ENCODE measurements at places on chromosomes 5 and 9. TPM values are rescaled to one million over a fixed set of nuclear protein-coding genes. Genes with fewer than 3 reads are reported as not detected.

DNA sequence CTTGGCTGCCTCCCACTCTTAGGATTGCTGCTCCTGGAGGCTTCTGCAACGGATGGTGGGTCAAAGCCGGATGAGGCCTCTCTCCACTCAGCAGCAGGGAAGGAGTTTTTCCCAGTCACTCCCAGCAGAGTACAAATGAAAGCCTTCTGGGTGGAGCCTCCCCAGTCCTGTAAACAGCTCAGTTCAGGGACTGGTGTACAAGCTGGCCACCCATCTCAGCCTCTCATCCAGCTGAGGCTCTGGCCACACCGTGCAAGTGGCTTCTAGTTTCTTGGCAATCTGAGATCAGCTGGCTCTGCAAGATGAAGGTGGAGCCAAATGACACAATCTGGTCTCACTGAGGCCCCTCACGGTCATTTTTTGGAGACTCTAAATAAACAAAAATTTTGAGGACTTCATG lies 10.0 kb downstream of the GPX3 start:
- peak; percentile 81 for DNase-seq

DNA sequence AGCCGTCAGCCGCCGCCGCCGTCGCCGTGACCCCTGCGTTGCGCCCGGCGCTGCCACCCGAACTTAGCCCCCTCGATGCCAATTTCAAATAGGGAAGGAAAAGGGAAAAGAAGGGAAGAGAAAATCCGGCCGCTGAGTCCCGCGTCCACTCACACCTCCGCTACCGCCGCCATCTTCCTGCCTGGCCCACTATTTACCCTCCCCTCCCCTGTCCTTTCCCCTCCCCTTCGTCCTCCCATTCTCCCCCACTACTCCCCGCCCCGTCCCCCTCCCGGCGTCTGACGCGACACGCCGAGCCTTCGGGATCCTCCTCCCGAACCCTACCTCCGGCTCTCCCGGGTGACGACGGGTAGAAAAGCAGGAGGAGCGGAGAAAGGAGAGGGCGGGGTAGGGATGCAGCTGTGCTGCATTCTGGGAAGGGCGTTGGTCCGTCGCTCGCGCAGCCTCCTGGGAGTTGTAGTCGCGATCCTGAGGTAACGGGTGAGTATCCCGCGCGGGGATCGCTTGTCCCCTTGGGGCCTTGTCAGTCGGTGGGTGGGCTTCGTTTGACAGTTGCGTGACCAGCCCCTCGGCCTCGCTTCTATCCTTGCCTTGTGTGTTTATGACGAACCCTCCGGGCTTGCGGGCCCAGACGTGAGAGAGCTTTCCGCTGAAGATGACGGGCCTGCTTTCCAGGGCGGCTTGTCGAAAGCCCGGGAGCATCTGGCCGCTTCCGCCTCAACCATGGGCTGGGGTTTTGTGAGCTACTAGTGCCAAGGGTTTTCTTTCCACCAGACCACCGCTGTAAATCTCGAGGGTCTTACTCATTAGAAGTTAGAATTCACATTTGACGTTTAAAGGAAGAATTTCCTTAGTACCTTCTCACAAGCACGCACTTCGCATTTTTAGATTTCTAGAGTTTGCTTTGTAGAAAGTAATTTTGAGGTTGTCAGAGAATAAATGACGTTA lies at the start of the genes CERT1 and POLK:
Gene CERT1 (minus strand): TSS at position 195 of the 948 bp plus-strand sequence. CDS start 422 bp downstream, outside the sequence.
Gene POLK (plus strand): TSS at position 457 of the 948 bp plus-strand sequence.
- peak; percentile 99 for DNase-seq

The STKLD1 gene
- 0.27 TPM for total RNA-seq

GRCh38 chr5:106154280-106154716 lies 1516.4 kb downstream of the EFNA5 start:
- peak; percentile 60 for DNase-seq

The FOXD4L4 gene
- not detected for total RNA-seq

Data from Right ventricle myocardium inferior (tissue), 1 donor.